ENCODE measurements at places on chromosomes 12 and 14. TPM values are rescaled to one million over a fixed set of nuclear protein-coding genes. Genes with fewer than 3 reads are reported as not detected.
A peak's percentile ranks its signal among the peaks of the same experiment; 100 is the strongest.

CATSPERB gene
- total RNA-seq, result not detected

RNF34 gene
- total RNA-seq, result 73.7 TPM

TEX52 gene
- total RNA-seq, result not detected

IRF2BPL gene
- total RNA-seq, result 146 TPM

DPY19L2 gene
- total RNA-seq, result 0.98 TPM

DAO gene
- not detected for total RNA-seq

GLT8D2 gene
- 1.6 TPM for total RNA-seq

SERPINA1 gene
- total RNA-seq, result 5.4 TPM

TTC6 gene
- 13.4 TPM for total RNA-seq

ARHGAP9 gene
- total RNA-seq, result not detected

SMIM41 gene
- not detected for total RNA-seq

ASPG gene
- not detected for total RNA-seq

RPGRIP1 gene
- total RNA-seq, result not detected

RIPK3 gene
- total RNA-seq, result not detected

- peak; percentile 86 for DNase-seq
These were observed 11.4 kb downstream of the CLECL1 start for GRCh38 chr12:9721394-9722092.

DNA sequence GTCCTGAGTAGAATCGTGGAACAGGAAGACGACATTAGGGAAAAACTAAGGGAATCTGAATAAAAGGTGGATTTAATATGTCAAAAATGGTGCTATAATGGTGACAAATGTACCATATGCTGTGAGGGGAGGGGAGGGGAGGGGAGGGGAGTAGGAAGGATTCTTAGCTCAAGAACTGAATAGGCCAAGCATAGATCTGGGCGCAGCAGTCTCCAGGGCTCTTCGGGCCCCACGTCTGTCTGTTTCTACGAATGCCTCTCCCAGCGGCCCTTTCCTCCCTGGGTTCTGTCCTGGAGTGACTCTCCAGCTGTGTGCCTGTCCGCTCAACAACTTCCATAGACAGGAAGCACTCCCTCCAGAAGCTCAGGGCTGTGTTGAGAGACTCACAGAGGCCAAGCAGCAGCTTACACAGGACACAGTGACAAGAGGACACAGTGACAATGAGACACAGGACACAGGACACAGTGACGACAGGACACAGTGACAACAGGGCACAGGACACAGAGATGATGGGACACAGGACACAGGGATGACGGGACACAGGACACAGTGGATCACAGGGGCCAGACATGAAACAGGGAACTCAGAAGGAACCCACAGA lies 42.4 kb upstream of the PPP2R5C start:
- no peak for DNase-seq

DNA sequence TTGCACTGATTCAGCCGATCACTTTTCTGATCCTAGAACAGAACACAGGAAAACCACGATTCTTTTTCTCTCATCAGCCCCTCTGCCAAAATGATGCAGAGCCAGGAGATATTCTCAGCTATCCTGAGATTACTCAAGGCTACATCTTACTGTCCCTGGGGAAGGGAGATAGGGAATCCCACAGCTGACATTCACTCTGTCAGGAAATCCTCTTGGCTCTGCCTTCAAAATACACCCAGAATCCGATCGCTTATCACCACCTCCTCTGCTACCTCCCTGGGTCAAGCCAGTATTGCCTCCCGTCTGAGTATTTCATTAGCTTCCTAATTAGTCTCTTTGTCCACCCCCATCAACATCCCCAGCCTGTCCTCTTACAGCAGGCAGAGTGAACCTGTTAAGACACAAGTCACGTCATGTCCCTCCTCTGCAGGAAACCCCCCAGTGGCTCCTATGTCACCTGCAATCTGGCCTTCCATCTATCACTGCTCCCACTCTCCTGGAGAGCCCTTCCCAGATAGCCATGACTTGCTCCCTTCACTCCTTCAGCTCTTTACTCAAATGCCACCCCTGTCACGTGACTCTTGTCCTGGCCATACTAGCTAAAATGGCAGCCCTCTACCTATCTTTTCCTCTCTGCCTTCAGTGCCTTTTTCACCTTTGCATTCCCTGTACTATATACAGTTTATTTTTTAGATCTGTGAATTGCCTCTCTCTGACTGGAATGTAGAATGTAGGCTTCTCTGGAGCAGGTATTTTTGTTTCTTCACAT lies 70.3 kb downstream of the GALNT4 start:
- no peak for DNase-seq

- DNase-seq, result no peak
These were observed 595.7 kb upstream of the ALG10B start for GRCh38 chr12:37720846-37721245.

DNA sequence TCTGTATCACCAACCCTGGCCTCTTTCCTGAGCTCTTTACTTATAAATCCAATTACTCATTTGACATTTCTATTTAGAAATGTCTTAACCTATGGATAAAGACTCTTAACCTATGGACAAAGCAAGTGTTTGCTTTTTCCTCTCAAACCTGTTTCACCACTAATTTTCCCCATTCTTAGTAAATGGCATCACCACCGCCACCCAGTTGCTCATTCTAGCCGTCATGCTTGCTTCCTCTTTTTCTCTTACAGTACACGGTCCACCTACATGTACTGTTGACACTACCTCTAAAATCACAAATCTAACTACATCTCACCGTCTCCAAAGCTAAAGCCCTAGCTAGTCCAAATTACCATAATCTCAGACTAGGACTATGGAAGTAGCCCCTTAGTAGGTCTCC lies 60.0 kb downstream of the CAPS2 start:
- peak; percentile 82 for DNase-seq

GRCh38 chr12:65840793-65841670 lies 16.7 kb downstream of the HMGA2 start:
- DNase-seq, result peak; percentile 35

- no peak for DNase-seq
These were observed 345.9 kb upstream of the RGS6 start for GRCh38 chr14:71586131-71586897.

DNA sequence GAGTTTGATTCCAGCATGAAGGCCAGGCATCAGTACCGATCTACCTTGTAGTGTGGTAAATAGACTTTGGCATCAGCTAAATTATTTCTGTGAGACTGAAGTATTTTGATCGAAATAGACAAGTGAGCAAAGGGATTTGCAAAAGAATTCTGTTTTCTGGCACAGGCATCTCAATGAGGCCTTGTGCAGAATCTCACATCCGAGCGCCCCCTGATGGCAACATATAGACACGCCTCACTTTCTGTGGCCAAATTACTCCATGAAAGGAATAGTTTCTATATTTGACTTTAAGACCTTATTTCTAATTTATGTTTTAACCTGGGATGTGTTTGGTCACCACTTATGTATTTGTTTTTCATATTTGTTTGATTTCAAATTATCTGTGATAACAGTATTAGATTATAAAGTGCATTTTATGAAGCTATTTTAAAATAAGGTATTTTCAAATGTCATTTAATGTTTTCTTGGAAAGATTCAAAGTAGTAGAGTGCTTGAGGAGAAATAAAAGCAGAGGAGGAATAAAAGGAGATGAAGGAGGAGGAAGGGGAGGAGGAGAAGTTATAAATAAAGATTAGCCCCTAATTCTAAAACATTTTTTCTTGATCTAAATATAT lies 731.9 kb downstream of the NRXN3 start:
- DNase-seq, result peak; percentile 29

GRCh38 chr12:117968151-117968789 lies 520 bp downstream of the KSR2 start:
- DNase-seq, result no peak

- DNase-seq, result peak; percentile 77
These were observed 188.2 kb downstream of the TMTC2 start for GRCh38 chr12:82874945-82875344.

GRCh38 chr12:57261428-57261865 lies 10.5 kb upstream of the STAC3 start:
- no peak for DNase-seq

GRCh38 chr12:26513363-26514043 lies 318.1 kb downstream of the SSPN start:
- DNase-seq, result no peak

DNA sequence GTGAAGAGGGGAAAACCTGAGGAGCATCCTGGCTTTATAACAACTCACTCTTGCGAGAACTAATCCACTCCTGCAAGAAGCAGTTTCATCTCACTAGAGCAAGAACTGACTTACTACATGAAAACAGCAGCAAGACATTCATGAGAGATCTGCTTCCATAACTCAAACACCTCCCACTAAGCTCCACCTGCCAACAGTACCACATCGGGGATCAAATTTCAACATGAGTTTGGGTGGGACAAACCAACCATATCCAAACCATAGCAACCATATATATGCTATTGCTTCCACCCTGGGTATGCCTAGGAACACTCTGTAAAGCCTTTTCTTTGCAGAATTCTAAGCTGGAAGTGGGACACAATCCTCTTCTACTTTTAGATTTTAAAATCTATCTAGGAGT lies 13.9 kb upstream of the AVPR1A start:
- no peak for DNase-seq

DNA sequence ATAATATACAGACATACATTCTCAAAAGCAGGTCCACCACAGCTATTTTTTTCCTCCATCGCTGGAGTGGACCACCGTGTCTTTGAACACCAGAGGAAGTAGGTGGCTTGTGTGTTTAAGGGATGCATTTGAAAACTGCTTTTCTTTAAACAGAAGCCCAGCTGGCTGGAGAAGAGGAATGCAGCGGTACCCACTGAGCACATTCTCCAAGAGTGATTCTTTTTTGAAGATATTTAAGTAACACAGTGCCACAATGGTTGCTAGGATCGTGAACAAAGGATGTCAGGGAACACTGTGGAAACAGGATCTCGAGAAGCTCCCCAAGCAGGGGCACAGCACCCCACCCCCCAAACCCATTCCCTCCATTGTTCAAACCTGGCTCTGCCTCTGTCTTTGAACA lies 286.6 kb upstream of the PWP1 start:
- no peak for DNase-seq

- DNase-seq, result no peak
These were observed 331.4 kb downstream of the TMTC2 start for GRCh38 chr12:83018088-83018487.

GRCh38 chr14:95157048-95157326 lies 342 bp downstream of the DICER1 start:
- no peak for DNase-seq

DNA sequence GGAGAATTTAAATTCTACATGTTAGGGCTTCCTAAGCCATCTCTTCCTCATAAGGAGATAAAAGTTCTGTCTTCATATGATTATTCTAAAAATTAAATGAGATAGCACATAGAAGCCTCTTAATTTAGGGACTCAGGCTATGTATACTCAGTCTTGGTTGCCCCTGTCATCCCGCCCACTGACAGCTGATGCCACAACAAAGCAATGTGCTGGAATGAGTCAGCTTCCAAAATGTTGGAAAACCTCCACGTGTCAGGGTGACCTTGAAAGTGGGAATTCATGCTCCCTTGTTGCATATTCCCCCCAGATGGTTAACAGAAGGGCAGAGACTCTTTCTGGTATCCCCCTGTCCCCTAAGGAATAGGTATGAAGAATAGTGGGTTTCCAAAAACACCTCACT lies 238.0 kb upstream of the DDHD1 start:
- DNase-seq, result peak; percentile 60

- DNase-seq, result no peak
These were observed 87.3 kb downstream of the TMX1 start for GRCh38 chr14:51327376-51327775.

GRCh38 chr12:9405886-9406563 lies 197.8 kb upstream of the PZP start:
- no peak for DNase-seq

- DNase-seq, result no peak
These were observed 33.3 kb downstream of the SUPT16H start for GRCh38 chr14:21350539-21350938.

DNA sequence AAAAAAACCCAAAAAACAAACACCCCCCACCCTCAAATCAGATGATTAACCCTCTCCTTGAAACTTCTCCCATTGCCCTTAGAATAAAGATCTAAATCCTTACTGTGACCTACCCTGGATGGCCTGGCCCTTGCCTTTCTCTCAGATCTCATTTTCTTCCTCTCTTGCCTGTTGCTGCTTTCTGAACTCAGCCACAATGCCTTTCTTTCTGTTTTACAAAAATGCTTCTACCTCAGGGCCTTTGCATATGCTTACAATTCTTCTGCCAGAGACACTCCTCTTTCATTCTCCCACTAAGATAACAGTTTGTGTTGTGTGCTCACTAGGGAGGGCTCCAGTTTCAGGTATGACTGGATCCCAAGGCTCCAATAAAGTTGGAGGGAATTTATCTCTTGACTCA lies 108.3 kb downstream of the PTPN11 start:
- DNase-seq, result no peak

- DNase-seq, result no peak
These were observed 138.7 kb upstream of the PLEKHA5 start for GRCh38 chr12:18990856-18991255.

- peak; percentile 73 for DNase-seq
These were observed 179.2 kb downstream of the EMP1 start for GRCh38 chr12:13375583-13376345.

DNA sequence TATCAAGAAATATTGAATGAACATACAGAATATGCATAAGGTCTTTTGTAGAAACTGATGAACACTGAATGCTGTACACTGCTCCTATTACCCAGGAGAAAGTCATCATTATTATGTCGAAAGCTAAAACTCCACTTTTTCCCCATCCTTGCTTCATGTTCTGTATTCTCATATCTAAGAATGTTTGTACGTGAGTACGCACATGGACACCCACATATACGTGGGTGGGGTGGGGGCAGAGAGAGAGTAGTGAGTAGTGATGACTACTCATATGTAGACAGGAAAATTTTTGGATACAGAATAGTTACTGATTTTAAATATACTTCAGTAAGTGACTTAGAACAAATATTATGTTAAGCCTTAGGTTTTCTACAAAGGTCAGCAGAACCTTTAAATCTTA lies 75.1 kb downstream of the FERMT2 start:
- DNase-seq, result no peak

DNA sequence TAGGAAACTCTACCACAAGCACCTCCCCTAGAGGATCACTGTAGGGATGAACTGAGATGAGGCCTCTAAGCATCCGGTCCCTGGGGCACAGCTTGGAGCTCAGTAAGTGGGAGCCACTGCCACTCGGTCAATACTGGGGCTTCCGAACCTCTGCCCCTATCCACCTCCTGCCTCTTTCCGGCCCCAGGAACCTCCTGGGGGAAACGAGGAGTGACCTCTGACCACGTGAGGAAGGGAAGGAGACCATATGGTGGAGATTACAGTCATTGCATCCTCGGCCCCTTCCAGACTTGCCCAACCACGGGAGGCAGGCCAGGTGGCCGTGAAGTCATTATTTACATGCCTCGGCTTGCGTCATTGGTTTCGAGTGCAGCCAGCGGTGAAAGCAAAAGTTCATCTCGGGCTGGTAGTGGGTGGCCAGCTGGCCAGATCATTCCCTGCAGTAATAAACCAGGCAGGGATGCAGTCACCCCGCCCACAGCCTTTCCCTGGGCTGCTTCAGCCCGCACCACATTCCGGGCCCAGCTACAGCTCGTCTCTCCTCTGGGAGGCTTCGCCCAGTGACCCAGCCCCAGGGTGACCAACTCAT lies 65.4 kb downstream of the C14orf132 start:
- peak; percentile 22 for DNase-seq

- no peak for DNase-seq
These were observed 42.1 kb downstream of the GRIP1 start for GRCh38 chr12:66636771-66637170.

Measured in PC-3 (cell line).